ENCODE measurements at places on chromosomes 5 and 9. TPM values are rescaled to one million over a fixed set of nuclear protein-coding genes. Genes with fewer than 3 reads are reported as not detected.

DNA sequence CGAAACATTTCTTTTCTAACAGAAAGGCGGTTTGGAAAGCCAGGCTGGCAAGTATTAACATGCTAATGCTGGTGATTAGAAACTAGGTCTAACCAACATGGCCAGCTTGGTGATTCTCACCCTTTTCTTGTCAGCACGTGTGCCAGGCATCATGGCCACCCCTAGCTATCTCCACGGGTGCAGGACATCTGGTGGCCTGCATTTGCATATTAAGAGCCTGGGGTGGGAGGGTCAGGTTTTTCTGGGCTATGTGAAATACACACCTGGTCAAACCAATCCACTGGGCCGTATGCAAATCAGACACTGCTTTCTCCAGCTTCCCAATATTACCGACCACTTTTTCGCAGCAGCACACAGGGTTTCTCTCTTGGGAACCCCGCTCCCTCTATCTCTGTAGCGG lies 612.1 kb downstream of the PTPRD start:
- no peak for DNase-seq

DNA sequence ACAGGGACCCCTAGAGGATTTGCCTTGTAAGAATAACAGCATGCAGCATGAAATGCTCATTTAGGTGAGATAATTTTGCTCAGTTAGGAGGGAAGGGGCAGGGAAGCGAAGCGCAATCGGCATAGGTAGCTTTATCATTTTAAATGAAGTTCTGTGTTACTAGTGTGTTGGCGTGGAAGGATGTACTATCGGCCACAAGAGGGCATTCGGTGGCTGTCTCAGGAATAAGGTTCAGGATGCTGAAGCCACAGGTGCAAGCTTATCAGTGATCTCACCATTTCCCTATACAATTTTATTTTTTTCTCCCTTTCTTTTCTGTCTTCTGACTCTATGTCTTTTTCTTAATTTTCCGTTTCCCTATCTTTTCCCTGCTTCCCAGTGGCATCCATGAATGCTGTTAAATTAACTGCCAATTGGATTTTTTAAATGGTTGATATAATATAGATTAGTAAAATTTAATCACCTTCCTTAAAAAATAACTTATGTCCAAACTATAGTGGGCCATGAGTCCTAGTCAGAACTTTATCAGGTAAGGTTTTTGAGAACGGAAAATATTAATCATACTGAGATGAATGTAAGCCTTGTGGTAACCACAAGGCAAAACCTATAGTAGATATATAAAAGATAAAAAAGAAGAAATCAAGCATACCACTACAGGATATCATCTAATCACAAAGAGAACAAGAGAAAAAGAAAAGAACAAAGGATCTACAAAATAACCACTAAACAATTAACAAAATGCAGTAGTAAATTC lies 1.2 kb upstream of the INSL6 start:
- DNase-seq: peak; percentile 77

Gene PLPPR1
- total RNA-seq: under 0.01 TPM

GRCh38 chr5:68730220-68730978 lies 363.4 kb upstream of the SLC30A5 start:
- peak; percentile 3 for DNase-seq

GRCh38 chr5:76479973-76480667 lies 77.0 kb downstream of the IQGAP2 start:
- DNase-seq: no peak

- no peak for DNase-seq
Measured at GRCh38 chr9:104800068-104800785, 36.3 kb downstream of the NIPSNAP3B start.

- no peak for DNase-seq
Measured at GRCh38 chr5:68478301-68479095, 262.9 kb downstream of the PIK3R1 start.

DNA sequence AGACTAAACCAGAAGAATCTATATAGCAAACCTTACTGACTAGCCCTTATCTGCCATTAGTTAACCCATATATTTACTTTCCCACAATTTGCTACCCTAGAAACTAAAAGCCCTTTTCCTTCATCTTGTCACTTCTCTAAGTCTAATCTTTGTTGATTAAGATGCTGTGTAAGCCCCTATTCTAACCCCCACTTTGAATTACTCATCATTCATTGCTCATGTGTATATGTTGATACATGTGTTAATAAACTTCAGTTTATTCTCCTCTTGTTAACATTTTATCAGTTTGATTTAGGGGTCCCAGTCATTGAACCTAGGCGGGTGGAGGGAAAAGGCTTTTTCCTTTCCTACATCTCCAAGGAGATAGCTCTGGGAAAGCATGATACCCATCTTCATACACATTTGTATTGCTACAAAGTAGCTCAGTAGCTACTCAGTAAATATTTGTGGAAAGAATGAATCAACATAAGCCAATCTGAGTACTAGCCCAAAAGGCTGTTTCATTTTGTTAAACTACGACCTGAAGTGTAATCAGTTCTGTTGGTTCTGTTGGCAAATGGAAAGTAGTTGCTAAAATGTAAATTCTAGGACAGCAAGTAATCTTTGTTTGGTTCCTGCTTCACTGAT lies 35.1 kb upstream of the NDFIP1 start:
- DNase-seq: no peak

- DNase-seq: peak; percentile 99
Measured at GRCh38 chr5:912280-913091, 19.8 kb downstream of the TRIP13 start.

- no peak for DNase-seq
Measured at GRCh38 chr5:134642931-134643530, 5.6 kb upstream of the SEC24A start.

Gene FOXD4L6
- total RNA-seq: under 0.01 TPM

GRCh38 chr9:128729302-128729701 lies 5.4 kb upstream of the ZDHHC12 start:
- DNase-seq: no peak

DNA sequence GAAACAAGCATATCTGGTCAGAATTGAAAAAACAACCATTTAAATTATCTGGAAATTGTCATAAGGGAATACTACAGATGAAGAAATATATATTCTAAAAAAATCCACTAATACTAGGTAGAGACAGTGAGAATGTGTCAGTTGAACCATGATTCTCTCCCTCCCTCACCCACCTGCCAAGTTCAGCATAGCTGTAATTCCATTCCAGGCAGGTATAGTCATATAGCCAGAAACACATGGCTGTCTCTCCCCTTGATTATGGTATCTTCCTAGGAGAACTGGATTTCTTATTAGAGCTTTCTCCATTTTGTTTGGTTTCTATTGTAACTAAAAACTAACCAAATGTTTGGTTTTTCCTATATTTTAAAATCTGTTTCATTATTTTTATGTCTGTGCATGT lies 509.2 kb downstream of the CDH10 start:
- DNase-seq: no peak

DNA sequence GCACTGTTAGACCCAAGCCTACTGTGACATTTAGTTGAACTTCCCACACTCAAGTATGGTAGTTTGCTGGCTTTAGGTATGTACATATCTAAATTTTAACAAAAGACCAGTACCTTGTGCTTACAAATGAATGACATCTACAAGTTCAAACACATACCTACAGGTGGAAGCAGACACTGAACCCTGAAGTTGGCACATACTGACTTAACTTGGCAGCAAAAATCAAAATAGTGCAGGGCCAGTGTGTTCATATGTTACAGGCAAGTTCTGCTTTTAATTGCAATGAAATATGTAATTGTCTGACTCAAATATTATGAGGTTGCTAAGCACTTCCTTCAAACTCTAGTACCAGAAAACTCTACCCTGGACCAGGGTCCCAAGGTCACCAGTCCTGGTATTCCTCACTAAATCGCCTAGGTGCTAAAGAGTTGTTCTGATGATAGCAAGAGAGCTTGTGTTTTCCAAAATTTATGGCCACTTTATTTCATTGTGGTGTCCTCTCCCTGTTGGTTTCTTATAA lies 77.4 kb downstream of the MEGF10 start:
- no peak for DNase-seq

DNA sequence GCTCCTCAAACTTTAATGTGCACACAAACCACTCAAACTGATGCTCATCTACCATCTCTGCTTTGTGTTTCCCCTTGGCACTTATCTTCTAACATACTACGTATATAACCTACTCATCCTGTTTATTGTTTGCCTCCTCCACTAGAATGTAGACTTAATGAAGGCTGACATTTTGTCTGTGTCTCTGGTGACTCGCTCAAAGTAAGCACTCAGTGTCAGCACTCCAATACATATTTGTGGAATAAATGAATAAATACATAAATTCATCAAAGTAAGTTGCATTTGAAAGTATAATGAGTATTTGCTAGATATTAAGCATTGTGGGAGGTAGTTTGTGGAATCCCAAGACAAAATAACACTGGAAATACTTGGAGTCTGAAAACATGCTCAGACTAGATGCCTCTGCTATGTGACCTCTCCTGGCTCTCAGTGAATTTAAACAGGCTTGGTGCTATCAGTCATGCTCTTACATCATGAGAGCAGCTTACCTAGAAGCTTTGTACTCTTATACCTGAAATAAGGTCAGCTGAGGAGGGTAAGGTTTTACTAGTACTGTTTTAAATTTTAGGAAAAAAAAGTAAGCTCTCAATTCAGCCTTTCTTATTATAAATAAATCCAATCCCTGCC lies 37.0 kb upstream of the RANBP6 start:
- DNase-seq: no peak

Data from lung microvascular endothelial cell (primary cell).